ENCODE measurements at places on chromosomes 1 and 21.

DNA sequence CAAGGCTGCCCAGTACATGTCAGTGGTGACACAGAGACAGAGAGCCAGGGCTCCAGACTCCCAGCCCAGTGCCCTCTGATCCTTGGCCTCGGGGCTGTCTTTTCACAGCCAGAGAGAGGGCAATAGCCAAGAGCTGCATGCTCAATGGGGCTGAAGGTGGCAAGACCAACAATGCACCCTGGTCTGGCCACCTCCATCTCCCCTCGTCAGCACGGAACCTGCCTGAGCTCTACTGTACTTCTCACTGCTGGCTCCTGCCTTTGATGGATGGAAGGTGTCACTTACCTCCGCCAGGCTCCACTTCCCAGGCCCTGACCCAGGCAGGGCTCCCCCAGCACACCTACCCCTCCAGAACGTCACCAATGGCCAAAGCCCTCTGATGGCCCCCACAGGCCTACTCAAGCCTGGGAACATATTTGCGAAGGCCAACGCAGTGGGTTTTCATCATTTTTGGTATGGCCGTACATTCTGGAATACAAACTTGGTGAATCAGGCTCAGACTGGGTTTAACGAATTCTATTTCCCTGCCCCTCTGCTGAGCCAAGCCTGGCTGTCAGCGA lies 88.1 kb downstream of the DMRTB1 start:
- DNase-seq = no peak

- peak; percentile 9 for DNase-seq
These were observed 696.0 kb upstream of the CHRM3 start for GRCh38 chr1:238690415-238690814.

- no peak for DNase-seq
These were observed 32.4 kb downstream of the ASTN1 start for GRCh38 chr1:177132141-177132540.

- no peak for DNase-seq
These were observed 382.3 kb downstream of the PRDM2 start for GRCh38 chr1:14082331-14082730.

GRCh38 chr1:167720965-167721616 lies 691 bp upstream of the MPZL1 start:
- DNase-seq = peak; percentile 68

GRCh38 chr21:46412521-46413364 lies 45.9 kb upstream of the DIP2A start:
- DNase-seq = no peak

DNA sequence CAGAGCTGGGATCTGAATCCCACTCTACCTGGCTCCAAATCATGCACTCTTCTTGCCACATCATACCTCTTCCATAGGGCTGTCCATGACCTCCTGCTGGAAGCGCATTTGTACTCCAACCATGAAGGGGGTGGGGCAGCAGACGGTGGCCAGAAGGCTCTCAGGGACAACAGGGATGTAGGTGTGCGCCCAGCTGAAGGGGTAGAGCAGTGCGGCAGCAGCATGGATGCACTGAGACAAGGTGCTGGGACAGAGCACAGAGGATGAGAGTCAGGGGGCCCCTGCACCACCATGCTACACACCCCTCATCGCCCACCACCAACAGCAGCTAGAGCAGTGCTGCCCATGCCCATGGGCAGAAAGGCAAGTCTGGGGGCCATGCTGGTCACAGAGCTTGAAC lies 8.4 kb downstream of the DENND2D start:
- DNase-seq = no peak

- DNase-seq = no peak
These were observed 145.8 kb upstream of the ZNF648 start for GRCh38 chr1:182207300-182207699.

GRCh38 chr21:17391811-17392340 lies 121.0 kb upstream of the CXADR start:
- DNase-seq = no peak

DNA sequence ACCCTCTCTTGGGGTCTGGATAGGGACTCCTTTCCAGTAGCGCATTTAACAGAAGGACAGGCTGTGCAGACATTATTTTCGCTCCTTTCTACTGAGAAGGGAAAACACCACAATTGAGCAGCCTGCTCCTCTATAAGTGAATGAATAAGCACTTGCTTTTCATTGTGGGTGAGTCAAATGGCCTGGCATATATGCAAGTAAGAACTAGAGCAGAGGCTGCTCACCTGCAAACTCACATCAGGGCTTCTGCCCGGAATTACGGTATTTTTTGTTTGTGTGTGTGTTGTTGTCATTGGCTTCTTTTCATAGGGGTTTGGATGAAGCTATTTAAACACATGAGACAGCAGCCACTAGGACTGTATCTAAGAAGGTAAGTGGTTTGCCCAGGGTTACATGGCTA lies 200.1 kb upstream of the CAMK1G start:
- DNase-seq = no peak

- no peak for DNase-seq
These were observed 25.7 kb downstream of the WARS2 start for GRCh38 chr1:119114786-119115185.

DNA sequence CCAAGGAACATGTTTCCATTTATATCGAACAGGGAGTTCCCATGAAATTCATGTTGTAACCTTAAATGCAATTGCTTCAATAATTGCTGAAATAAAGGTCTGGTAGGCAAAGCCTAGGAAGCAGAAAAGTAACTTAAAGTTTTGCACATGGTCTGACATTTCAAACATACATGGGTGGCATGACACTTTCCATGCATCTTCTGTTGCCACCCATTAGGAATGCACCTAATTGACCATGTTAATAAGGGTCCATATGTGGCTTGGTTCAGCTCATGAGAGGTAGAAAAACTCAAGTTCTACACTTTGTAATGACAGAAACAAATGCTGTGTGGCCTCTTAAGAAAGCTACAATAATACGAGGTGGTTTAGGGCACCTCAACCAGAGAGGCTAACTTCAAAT lies 72.0 kb upstream of the GORAB start:
- DNase-seq = no peak

DNA sequence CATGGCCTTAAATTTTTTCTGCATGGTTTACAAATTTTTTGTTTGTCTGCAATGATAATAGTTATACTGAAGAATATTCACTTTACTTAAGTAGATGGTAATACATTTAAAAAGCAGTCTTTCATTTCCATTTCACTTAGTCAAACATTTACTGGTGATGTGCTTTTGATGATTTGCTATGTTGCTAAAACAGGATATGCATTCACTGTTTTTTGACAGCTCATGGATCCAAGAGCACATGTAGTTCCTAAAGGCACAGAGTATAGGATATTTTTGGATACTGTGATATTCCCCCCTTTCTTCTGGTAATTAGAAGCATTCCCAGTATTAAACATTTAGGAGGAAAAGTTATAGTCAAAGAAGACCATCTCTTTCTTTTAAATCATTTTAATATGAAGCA lies 45.9 kb downstream of the RAP1A start:
- no peak for DNase-seq

GRCh38 chr1:41238311-41238988 lies 3.7 kb downstream of the SCMH1 start:
- no peak for DNase-seq

GRCh38 chr21:37833301-37833700 lies 83.0 kb downstream of the KCNJ6 start:
- DNase-seq = no peak

DNA sequence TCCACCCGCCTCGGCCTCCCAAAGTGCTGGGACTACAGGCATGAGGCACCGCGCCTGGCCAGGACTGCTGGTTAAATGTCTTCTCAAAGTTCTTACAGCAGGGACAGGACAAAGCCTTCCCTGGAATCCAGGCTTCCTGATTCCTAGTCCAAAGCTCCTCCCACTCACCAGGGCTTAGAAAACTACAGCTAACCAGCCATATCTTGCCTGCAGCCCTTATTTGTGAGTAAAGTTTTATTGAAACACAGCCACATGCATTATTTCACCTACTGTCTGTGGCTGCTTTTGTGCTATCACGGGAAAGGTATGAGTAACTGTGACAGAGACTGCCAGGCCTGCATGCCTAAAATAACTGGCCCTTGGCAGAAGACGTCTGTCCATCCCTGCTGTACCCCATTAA lies 24.4 kb downstream of the TMCO4 start:
- DNase-seq = no peak

DNA sequence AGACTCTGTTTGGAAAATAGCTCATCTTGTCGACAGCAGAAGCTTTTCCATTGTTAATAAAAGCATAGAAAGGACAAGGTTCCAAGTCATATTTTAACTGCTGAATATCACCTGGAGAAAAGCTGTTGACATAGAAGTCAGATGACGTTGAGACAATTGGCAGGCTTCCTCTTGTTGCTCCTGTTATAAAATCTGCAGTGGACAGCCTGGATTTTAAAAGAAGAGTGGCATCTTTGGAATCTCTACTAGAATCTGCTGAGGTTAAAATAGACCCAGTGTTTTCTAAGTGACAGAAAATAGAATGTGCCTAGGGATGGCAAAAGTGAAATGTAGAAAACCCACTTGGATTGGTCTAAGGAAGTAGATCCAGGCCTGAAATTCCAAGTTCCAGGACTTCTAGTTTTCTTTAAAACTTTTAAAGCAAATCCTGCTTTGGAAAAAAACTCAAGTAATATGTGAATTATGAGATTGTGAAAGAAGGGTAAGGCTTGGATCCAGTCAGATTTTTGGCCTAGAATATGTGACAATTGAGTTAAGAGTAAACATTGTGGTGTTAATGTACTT lies 53.6 kb upstream of the NEXN start:
- no peak for DNase-seq

- peak; percentile 30 for DNase-seq
These were observed 149.3 kb downstream of the AK5 start for GRCh38 chr1:77430966-77431690.

GRCh38 chr1:246304484-246305259 lies 202.4 kb downstream of the SMYD3 start:
- no peak for DNase-seq

- DNase-seq = no peak
These were observed 122.9 kb downstream of the MAST2 start for GRCh38 chr1:45926330-45926729.

GRCh38 chr1:168835791-168836190 lies 106.8 kb upstream of the DPT start:
- no peak for DNase-seq

GRCh38 chr1:100229681-100230443 lies 19.8 kb downstream of the DBT start:
- DNase-seq = no peak

DNA sequence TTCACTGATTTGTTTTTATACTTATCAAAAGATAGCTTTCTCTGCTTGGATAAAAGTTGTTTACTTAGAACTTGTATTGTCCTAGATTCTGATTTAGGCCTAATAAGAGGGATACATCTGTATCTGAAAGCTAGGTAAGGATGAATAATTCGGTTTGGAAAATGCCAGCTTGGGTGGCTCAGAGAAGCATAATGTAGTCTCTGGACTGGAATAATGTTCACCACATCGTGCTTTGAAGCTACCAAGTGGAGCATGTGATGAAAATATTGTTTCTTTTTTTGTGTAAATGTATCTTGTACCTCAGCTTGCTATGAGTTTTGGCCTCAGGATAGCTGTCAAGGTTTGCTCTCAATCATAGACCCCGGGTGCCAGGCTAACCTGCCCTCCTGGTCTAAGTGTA lies 49.2 kb downstream of the VPS13D start:
- no peak for DNase-seq

- DNase-seq = no peak
These were observed 31.4 kb downstream of the DDR2 start for GRCh38 chr1:162663589-162664106.

- DNase-seq = no peak
These were observed 19.9 kb downstream of the RPL5 start for GRCh38 chr1:92851729-92852128.

DNA sequence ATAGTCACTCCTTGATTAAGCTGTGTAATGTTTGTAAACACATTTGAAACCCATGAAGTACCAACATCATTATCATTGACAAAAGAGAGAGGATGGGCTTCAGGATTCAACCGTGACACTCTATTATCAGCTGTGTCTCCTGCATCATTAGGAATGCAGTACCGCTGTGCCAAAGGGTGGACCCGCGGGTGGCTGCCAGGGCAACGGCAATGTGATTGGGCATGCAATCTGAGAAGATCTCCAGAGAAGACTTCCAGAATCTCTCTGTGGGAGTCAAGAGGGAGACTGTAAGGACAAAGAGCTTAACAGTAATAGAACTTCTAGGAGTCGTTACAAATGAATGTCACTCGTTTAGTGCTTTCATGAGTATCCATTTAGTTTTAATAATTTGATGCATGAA lies 97.9 kb downstream of the USH2A start:
- DNase-seq = no peak

- no peak for DNase-seq
These were observed 51.9 kb downstream of the DNTTIP2 start for GRCh38 chr1:93827128-93827527.

DNA sequence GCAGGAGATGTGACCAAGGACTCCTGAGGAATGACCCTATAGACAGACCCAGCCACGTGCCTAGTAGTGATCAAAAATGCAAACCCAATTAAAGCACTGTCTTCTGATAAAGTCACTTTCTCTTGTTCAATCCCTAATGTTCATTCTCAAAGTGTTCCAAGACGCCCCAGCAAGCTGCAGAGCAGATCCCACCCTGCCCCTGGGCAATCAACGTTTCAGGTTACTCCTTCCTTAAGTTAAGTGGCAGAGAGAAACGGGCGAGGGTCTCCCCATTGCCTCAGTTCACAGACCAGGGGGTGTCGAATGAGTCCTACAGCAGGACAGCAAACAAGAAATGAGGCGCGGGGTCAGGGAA lies 699 bp upstream of the RGS2 start:
- no peak for DNase-seq

Measured in NB4 (cell line).